ENCODE measurements at places on chromosomes 12 and 14.

- H3K27me3 ChIP-seq = no peaks in the 10 kb centered on the region
- H3K4me3 ChIP-seq = no peak overlapping the region
- no peaks in the 10 kb centered on the region for H3K36me3 ChIP-seq
- no peak overlapping the region for H3K27ac ChIP-seq
- DNase-seq = no peak
- H3K4me1 ChIP-seq = no peaks in the 10 kb centered on the region
Measured at GRCh38 chr14:68333262-68333661, 459.6 kb downstream of the ZFP36L1 start.

DNA sequence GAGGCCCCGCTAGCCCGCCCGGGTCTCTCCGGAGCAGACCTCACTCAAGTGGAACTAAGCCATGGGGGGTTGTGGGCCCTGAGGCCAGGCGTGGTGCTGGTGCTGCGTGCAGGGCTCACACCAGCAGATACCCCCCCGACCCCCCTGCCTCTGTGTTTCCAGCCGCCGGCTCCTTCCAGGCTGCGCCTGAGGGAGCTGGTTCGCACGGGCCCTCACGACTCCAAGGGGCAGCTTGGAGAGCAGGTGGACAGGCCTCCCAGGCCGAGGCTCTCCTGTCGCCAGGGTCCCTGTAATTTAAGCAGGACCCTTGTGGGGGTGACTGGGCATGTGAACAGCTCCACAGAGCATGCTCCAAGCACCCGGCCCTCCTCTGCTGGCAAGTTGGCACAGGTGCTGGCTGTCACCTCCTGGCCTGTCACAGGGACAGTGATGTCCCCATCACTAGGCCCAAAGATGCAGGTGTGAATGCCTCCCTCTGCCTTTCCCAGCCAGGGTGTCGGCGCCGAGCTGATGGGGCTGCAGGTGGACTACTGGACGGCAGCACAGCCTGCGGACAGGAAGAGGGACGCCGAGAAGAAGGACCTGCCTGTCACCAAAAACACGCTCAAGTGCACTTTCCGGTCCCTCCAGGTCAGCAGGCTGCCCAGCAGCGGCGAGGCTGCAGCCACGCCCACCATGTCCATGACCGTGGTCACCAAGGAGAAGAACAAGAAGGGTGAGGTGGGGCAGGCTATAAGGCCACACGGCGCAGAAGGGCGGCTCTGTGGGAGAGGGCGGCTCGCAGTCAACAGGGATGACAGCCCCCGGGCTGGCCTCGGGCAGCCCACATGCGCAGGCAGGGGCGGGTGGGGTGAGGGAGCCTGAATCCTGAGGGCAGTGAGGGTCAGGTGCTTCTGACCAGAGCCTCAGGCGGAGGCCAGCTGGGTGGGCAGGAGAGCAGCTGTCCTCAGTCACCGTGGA, 5.9 kb upstream of the TEX22 start:
- H3K4me3 ChIP-seq = no peak overlapping the region
- DNase-seq = no peak
- H3K4me1 ChIP-seq = no peaks in the 10 kb centered on the region

GRCh38 chr12:116852303-116852702, 28.9 kb downstream of the HRK start:
- H3K27me3 ChIP-seq = peaks cover 5% of the 10 kb centered on the region
- no peak overlapping the region for H3K27ac ChIP-seq
- no peak overlapping the region for H3K4me3 ChIP-seq
- no peak for DNase-seq
- H3K36me3 ChIP-seq = no peaks in the 10 kb centered on the region

GRCh38 chr12:81530352-81530751, 228.8 kb downstream of the PPFIA2 start:
- no peaks in the 10 kb centered on the region for H3K27me3 ChIP-seq
- no peak overlapping the region for H3K4me3 ChIP-seq
- H3K27ac ChIP-seq = no peak overlapping the region
- H3K4me1 ChIP-seq = no peaks in the 10 kb centered on the region
- no peaks in the 10 kb centered on the region for H3K36me3 ChIP-seq
- no peak for DNase-seq

- H3K36me3 ChIP-seq = no peaks in the 10 kb centered on the region
- no peaks in the 10 kb centered on the region for H3K27me3 ChIP-seq
- no peak for DNase-seq
- no peak overlapping the region for H3K27ac ChIP-seq
Measured at GRCh38 chr12:89084751-89085150, 267.6 kb downstream of the DUSP6 start.

- H3K27me3 ChIP-seq = no peaks in the 10 kb centered on the region
- H3K36me3 ChIP-seq = no peaks in the 10 kb centered on the region
- no peak overlapping the region for H3K27ac ChIP-seq
- no peak overlapping the region for H3K4me3 ChIP-seq
Measured at GRCh38 chr14:101889898-101890297, 74.5 kb upstream of the DYNC1H1 start.

GRCh38 chr12:121543786-121544185, 37.0 kb downstream of the KDM2B start:
- H3K4me1 ChIP-seq = no peaks in the 10 kb centered on the region
- no peaks in the 10 kb centered on the region for H3K27me3 ChIP-seq
- H3K4me3 ChIP-seq = no peak overlapping the region

- no peak overlapping the region for H3K4me3 ChIP-seq
- H3K27ac ChIP-seq = no peak overlapping the region
- H3K4me1 ChIP-seq = no peaks in the 10 kb centered on the region
- no peaks in the 10 kb centered on the region for H3K36me3 ChIP-seq
Measured at GRCh38 chr12:76206039-76206676, 121.7 kb upstream of the NAP1L1 start.

GRCh38 chr14:91858536-91859275, 8.6 kb downstream of the TC2N start:
- H3K27ac ChIP-seq = peak overlapping the region; percentile 61
- H3K4me3 ChIP-seq = no peak overlapping the region
- peak; percentile 31 for DNase-seq
- no peaks in the 10 kb centered on the region for H3K27me3 ChIP-seq

GRCh38 chr12:89949457-89950195, 241.0 kb upstream of the ATP2B1 start:
- no peak overlapping the region for H3K4me3 ChIP-seq
- H3K27me3 ChIP-seq = no peaks in the 10 kb centered on the region
- H3K27ac ChIP-seq = no peak overlapping the region
- DNase-seq = no peak
- H3K4me1 ChIP-seq = no peaks in the 10 kb centered on the region

DNA sequence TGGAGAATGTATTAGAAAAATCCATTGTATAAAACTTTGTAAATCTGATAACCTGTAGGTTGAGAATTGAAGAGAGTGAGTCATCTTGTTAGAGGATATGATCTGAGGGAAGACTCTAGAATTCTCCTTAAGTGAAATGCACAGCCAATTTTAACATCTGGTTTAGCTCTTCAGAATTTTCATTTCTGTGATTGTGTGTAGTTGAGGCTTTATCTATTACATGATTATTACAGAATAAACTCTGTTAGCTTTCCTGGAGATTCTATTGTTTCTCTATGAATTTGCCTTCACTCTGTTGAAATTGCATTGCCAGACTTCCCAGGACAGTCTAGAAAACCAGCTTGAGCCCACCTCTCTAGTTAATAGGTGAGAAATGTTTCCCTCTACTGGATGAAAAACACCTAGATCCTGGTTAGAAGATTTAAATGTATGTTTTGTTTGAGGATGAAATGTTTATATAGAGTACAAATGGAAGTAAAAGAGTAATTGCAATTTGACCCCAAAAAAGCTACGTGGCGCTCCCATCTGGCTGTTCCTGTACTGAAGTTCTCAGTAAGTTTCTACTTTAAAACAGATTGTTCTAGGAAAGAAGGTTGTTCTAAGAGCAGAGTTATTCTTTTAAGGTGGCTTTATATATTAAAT, 2.9 kb downstream of the NUDT4 start:
- H3K36me3 ChIP-seq = no peaks in the 10 kb centered on the region
- peak overlapping the region; percentile 89 for H3K4me3 ChIP-seq
- no peak for DNase-seq
- H3K27ac ChIP-seq = peak overlapping the region; percentile 97
- no peaks in the 10 kb centered on the region for H3K27me3 ChIP-seq

DNA sequence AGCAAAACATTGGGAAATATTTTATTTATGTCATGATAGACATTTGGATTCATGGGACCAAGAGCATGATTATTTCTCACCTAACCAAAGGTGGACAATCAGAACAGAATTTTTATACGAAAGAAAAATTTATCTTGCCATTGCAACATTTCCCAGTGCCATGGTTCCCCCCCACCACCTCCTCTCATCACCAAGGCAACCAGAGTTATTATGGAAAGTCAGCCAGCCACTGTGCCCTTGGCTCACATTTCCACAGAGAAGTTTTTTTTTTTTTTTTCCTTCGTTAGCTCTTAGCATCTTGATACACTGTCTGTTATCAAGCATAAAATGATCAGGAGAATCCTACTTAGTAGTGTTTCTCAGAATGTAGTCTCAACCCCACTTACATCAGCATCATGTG, 176.4 kb upstream of the TMTC1 start:
- no peaks in the 10 kb centered on the region for H3K4me1 ChIP-seq
- H3K27me3 ChIP-seq = no peaks in the 10 kb centered on the region
- no peak overlapping the region for H3K27ac ChIP-seq

DNA sequence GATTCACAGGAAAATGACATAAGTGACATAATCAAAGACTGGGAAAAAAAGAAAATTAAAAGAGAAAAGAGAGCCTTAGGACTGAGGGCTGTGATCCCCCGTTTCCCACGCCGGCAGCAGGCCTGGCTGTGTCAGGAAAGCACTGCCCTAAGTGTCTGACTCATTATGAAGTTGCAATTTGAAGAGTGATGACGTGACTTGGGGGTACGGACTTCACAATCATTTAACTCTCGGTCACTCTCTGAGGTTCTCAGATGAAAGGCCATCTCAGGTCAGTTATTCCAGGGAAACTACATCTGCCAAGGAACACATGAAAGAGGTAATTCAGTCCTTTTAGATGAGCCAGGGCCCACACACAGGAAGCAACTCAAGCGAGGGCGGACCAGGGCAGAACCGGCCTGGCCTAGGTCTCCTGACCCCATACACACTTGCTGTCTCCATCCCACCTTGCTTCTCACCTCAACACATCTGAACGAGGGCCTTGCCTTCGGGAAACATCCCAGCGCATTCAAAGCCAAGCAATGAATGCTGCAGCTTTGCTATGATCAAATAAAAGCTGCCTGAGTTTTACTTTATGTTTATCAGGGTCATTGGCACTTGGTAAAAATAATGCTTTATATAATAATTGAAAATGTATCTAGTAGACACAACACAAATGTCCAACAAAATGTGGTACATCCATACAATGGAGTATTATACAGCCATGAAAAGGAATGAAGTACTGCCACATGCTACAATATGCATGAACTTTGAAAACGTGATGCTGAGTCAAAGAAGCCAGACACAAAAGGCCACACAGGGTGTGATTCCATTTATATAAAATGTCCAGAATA, 2.7 kb downstream of the SSH1 start:
- no peak for DNase-seq
- no peaks in the 10 kb centered on the region for H3K27me3 ChIP-seq
- no peaks in the 10 kb centered on the region for H3K36me3 ChIP-seq
- no peaks in the 10 kb centered on the region for H3K4me1 ChIP-seq
- H3K27ac ChIP-seq = peak overlapping the region; percentile 82
- H3K4me3 ChIP-seq = no peak overlapping the region

DNA sequence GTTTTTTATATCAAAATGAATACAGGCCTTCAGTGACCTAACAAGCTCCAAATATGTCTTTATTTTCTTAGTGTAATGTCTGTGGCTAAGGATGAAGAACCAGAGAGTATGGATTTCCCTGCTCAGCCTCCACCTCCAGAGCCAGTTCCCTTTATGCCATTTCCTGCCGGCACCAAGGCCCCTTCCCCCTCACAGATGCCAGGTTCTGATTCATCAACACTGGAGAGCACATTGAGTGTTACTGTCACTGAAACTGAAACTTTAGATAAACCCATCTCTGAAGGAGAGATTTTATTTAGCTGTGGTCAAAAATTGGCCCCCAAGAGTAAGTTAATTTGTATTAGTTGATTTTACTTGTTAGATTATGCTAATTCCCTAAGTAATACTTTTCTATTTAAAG, 61.0 kb downstream of the KIAA0586 start:
- peaks cover 7% of the 10 kb centered on the region for H3K36me3 ChIP-seq
- H3K4me1 ChIP-seq = no peaks in the 10 kb centered on the region
- no peak overlapping the region for H3K4me3 ChIP-seq
- no peaks in the 10 kb centered on the region for H3K27me3 ChIP-seq

DNA sequence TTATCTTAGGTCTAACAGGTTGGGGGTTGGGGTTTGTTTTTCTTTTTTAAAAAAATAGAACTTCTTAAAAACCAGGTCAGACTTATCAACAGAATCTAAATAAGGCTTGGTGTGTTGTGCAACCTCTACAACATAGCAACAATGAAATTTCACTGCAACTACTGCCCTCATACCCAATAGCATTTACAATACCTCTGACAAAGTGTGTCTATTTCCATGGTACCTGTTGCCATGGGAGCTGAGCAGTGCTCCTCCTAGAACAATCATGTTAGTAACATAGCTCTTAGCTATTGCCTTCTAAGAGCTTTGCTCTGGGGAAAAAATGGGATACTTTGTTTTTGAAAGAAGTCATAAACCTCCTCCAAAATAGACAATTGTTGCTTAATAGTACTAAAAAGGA, 103.3 kb upstream of the CCDC175 start:
- H3K36me3 ChIP-seq = no peaks in the 10 kb centered on the region
- no peak overlapping the region for H3K4me3 ChIP-seq

GRCh38 chr12:91043408-91043807, 14.4 kb downstream of the KERA start:
- H3K4me3 ChIP-seq = no peak overlapping the region
- H3K27me3 ChIP-seq = no peaks in the 10 kb centered on the region
- no peaks in the 10 kb centered on the region for H3K36me3 ChIP-seq
- DNase-seq = no peak
- H3K27ac ChIP-seq = no peak overlapping the region

GRCh38 chr14:64728856-64729255, 24.6 kb downstream of the PLEKHG3 start:
- H3K36me3 ChIP-seq = no peaks in the 10 kb centered on the region
- peak overlapping the region; percentile 52 for H3K27ac ChIP-seq
- H3K4me1 ChIP-seq = no peaks in the 10 kb centered on the region
- DNase-seq = no peak

- no peaks in the 10 kb centered on the region for H3K36me3 ChIP-seq
- no peaks in the 10 kb centered on the region for H3K27me3 ChIP-seq
- no peaks in the 10 kb centered on the region for H3K4me1 ChIP-seq
- no peak for DNase-seq
- H3K4me3 ChIP-seq = no peak overlapping the region
Measured at GRCh38 chr12:101793401-101793800, 37.4 kb downstream of the GNPTAB start.

DNA sequence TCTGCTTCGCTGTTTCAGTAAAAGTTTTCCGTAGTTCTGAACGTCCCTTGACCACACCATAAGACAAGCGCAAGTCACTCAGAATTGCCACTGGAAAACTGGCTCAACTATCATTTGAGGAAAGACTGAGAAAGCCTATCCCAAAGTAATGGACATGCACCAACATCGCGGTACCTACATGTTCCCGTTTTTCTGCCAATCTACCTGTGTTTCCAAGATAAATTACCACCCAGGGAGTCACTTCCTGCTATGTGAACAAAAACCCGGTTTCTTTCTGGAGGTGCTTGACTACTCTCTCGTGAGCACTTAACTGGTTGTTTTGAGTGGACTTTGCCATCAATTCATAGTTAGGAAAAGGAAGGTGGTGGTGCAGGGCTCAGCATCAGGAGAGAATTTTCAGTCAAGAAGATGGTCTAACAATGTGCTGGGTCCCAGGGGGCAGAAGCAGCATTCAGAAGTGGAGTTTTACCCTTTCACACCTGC, 1.4 kb downstream of the EGLN3 start:
- no peaks in the 10 kb centered on the region for H3K36me3 ChIP-seq
- H3K27me3 ChIP-seq = no peaks in the 10 kb centered on the region
- H3K27ac ChIP-seq = peak overlapping the region; percentile 70

Data from breast epithelium (tissue), 4 donors.